ENCODE measurements at places on chromosomes 11 and 22.
A peak's percentile ranks its signal among the peaks of the same experiment; 100 is the strongest.

GRCh38 chr11:1935156-1936071 lies 11.7 kb upstream of the MRPL23 start:
- no peak for DNase-seq

- DNase-seq, result no peak
Observed at GRCh38 chr11:7072401-7073028, 16.3 kb upstream of the RBMXL2 start.

DNA sequence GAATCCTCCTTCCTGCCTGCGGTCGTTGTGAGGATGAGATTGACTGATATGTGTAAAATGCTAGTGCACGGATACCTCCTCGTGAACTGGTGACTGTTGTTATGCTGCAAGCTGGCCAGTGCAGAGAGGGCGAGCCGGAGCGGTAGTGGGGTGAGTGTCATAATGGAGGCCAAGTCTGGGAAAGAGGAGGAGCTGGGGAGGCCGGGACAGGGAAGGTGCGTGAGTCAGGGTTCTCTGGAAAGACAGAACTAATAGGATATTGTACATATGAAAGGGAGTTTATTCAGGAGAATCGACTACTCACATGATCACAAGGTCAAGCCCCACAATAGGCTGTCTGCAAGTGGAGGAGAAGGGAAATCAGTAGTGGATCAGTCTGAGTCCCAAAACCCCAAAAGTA lies 56.8 kb upstream of the FADD start:
- DNase-seq, result no peak

- no peak for DNase-seq
Observed at GRCh38 chr11:14096606-14097005, 134.1 kb downstream of the SPON1 start.

- no peak for DNase-seq
Observed at GRCh38 chr11:19107125-19107524, 9.8 kb upstream of the ZDHHC13 start.

DNA sequence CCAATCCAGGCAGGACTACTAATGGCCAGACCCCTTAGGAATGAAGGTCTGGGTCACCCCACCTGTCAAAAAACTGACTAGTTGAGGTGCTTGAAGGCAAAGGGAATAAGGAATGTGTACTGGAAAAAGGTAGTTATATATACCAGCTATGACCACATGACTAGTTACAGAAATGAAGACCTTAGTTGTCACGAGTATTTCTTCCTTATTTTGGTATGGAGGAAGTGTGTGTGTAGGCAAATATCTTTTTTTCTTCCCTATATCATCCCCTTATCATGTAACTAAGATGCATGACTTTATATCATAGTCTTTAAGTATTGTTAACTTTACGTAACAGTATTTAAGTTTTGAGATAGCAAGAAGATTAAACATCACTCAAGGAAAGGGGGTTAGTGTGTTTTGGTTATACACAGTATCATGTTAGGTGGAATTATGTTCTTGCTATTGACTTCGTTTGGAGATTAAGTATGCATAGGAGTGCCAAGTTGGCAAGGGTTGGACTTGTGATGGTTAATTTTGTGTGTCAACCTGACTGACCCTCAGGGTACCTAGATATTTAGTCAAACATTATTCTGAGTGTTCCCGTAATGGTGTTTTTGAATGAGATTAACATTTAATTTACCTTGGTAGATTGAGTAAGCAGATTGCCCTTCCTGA lies 38.2 kb upstream of the NARS2 start:
- no peak for DNase-seq

- no peak for DNase-seq
Observed at GRCh38 chr11:134450186-134450585, 38.1 kb upstream of the B3GAT1 start.

DNA sequence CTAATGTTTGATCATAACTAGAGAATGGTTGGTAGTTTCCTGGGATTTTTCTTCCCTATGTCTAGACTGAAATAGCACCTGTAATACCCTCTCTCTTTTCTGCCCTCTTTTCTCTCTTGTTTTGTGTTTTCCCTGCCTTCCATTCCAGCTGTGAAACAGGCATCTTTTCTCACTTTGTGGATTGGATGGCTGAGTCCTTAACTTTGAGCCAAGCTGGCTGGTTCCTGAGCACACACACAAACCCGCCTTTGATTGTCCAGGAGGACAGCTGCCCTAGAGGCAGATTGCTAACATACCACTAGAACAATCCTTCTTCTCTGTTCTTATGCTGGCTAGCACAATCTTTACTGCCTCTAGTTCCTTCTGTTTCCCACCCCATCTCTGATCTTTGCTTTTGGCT lies 17.7 kb downstream of the CTNND1 start:
- DNase-seq, result peak; percentile 70

DNA sequence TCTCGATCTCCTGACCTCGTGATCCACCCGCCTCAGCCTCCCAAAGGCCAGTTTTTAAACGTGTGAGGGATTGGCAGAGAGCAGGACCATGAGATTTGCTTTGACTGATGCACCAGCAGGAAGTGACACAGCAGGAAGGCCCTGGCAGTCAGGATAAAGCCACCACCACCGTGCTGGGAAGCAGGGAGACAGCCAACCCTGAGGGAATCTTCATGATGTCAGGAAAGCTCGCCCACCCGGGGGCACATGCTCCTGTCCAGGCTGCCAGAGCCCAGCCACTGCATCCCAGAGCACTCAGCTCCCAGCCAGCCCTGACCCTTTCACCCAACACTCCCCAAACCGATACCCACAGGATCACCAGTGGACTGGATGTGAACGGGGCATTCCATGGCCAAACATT lies 6.1 kb downstream of the TUBGCP6 start:
- peak; percentile 37 for DNase-seq

GRCh38 chr11:14202251-14203196 lies 156.5 kb downstream of the RRAS2 start:
- no peak for DNase-seq

GRCh38 chr22:26322179-26322905 lies 106.7 kb upstream of the ASPHD2 start:
- DNase-seq, result peak; percentile 98

DNA sequence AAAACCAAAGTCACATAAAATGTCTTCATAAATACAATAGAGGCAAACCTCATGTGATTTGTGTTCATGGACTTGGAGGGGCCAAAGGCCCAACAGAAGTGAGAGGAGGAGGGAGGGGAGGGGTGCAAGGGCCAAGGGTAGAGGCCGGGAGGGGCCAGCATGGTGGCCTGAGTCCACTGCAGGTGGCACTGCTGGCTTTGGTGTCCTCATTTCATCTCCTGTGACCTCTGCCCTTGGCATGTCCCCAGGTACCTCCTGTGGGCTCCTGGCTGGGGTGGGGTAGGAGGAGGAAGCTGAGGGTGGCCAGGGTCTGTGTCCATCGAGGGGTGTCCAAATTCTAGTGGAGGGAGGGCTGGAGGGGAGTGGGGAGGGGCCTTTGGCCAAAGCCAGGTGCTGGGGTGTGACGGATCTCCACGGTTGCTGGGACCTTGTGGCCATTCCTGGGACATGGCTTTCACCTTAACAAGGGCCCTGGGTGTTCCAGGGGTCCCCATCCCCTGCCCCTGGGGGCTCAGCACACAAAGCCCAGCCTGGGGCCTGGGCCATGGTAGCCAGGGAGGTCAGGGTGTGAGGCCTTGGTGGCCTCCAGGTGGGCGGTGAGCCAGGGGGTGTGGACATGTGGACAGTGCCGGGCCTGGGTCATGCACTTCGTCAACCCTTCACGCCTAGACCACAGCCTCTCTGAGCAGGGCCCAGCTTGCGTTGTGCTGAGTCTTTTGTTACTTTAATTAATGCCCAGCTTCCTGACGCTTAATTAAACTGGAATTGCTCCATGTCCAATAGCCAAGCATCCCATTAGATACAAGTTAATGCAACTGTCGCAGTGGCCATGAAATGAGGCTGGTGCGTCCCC lies 20.7 kb upstream of the CCDC188 start:
- DNase-seq, result no peak

DNA sequence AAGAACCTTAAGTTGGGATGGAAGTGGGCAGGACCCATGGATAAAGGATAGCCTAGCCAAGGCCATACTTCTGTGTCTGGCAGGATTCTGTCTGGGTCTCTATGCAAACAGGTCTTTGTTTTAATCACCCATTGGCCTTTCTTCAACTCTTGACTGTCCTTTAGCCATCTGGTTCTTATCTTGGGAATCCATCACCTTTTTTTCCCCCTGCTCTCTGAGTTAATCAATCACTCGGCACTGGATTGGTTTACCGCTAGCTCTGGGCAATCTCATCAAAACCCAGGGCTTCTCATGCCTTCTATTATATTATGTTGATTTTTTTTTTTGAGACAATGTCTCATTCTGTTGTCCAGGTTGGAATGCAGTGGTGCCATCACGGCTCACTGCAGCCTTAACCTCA lies 1.8 kb upstream of the RNF169 start:
- DNase-seq, result no peak

GRCh38 chr11:103055221-103055890 lies 36.6 kb downstream of the DCUN1D5 start:
- DNase-seq, result peak; percentile 78

DNA sequence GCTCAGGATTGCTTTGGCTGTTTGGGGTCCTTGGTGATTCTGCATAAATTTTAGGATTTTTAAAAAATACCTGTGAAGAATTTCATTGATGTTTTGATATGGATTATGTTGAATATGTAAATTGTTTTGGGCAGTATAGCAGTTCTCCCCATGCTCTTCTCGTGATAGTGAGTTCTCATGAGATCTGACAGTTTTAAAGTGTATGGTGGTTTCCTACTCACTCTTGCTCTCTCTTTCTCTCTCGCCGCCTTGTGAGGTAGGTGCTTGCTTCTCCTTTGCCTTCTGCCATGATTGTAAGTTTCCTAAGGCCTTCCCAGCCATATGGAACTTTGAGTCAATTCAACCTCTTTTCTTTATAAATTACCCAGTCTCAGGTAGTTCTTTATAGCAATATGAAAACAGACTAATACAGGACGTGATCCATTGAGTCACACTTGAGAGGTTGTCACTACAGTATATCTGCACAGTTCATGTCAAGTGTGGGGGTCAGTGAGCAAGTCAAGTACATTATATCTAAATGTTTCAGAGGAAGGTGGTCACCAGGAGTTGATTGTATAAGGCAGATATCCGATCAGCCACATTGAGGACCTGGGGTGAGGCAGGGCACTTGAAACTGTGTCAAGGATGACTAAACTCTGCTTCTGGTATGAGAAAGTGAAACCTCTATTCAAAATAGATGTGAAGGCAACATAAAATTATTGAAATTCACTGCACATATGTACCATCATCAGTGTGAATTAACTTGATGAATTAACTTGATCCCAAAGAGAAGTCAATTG lies 70.7 kb upstream of the CCDC179 start:
- DNase-seq, result no peak

DNA sequence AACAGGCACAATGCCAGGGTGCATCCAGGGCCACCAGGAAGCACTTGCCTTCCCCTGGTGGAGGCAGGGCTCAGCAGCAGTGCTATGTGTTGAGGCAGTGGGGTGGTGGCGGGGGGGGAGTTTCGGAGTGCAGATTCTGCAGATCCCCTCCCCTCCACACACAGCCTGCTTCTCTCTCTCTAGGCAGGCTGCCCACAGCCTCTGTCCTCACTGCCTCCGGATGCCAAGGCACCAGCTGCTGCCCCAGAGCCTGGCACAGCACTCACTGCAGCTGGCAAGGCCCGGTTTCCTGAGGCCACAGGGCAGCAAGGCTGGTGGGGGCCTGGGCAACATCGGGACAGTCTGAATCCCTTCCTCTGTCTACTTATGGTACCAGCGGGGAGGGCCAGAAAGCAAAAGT lies 35.8 kb downstream of the NRXN2 start:
- no peak for DNase-seq

GRCh38 chr22:30668386-30668710 lies 673 bp upstream of the DUSP18 start:
- no peak for DNase-seq

DNA sequence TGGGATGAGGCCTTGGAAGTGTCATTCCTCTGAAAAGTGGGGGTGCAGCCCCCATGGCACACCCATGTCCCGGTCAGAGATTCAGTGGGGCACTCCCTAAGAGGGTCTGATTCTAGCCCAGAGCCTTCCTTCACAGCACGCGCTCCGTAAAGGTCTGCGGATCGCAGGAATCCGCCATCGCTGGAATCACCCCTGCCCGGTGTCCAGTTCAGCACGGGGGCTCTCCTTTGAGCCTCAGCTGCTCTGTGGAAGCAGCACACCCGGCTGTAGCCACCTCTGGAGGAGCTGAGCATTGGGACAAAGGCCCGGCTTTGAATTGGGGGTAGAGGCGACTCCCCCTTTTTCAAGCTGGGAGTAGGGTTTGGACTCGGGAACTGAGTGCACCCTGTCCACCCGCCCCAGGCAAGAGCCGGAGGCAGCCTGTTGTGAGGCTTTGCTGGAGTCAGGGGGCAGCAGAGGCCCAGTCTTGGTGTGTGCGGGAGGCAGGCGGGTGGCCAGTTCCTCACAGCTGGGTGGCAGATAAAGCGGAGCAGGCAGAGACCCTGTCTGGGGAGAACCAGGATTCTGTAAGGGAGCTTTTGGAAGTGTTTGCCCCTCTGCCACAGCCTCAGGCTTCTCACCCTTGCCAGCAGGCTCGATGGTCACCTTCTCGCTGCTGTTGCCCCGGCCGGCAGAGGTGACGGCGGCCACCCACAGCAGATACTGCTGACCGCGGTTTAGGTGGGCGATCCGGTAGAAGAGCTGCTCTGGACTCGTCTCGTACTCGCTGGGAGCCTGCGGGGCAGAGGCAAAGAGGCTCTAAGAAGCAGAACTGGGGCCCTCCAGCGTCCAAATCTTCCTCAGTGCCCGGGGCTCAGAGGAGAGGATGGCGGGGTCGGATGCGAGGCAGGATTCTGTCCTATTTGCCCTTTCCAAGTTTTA lies 115.9 kb downstream of the CEP164 start:
- DNase-seq, result peak; percentile 58

DNA sequence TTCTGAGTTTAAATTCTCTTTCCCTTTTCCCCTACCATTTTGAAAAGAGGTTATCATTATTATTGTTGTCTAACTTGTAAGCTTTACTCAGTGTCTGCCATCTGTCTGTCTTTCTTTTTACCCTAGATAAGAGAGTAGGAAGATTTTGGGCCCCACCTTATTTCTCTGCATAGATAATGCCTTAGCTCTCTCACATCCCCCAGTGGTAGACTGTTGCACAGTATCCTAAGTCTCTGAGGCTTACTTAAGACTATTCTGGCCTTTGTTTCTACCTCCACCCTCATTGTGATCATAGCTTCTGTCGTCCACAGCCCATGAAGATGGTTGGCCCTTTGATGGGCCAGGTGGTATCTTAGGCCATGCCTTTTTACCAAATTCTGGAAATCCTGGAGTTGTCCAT lies 3.6 kb upstream of the OR51L1 start:
- DNase-seq, result peak; percentile 14

- DNase-seq, result no peak
Observed at GRCh38 chr11:62061356-62062222, 62.2 kb upstream of the INCENP start.

DNA sequence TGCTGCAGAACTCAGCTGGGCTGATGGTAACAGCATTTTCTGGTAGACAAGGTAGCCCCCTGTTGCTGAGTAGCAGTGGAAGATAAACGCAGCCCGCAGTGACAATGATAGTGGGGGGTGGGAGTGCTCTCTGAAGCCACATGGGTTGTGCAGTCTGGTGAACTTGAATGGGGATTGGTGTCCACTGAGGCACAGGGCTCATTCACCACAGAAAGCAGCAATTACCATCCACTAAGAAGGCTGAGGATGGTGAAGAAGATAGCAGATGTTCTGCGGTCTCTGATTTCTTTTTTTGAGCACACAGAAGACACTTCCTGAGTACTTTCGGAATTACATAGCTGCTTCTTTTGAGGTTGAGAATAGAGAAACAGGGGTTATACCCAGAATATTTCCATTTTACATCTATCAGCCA lies 150.3 kb downstream of the LRRC4C start:
- DNase-seq, result no peak

All from ELR (cell line).